ENCODE measurements at places on chromosomes 6 and 20.

GRCh38 chr6:86355271-86355670 lies 582.1 kb upstream of the HTR1E start:
- no peak for DNase-seq

DNA sequence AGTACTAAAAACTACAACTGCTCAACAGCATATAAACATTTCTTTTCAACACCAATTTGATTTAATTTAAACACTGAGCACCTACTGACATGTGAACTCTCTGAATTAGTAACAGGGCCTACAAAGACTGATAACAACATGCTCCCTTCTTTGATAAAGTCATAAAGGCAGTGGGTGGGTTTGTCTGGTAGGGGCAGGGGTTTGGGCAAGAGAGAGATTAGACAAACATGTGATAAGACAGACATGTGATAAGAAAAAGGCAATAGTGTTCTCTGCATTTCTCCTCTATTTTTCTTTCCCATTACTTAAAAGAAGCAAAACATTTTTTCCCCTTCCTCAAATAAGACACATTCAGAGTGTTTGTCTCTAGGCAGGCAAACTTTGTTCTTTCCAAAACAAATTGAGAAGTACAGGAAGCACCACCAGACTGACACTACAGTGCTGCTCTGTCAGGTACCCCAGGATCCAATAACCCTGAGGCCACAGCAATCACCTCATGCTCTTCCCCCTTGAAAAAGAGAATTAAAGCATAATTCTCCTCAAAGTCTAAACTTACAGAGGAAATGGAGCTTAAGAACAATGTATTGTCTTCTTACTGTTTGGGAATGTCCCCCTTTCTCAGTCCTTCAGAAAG lies 11.9 kb downstream of the C6orf52 start:
- DNase-seq: no peak

DNA sequence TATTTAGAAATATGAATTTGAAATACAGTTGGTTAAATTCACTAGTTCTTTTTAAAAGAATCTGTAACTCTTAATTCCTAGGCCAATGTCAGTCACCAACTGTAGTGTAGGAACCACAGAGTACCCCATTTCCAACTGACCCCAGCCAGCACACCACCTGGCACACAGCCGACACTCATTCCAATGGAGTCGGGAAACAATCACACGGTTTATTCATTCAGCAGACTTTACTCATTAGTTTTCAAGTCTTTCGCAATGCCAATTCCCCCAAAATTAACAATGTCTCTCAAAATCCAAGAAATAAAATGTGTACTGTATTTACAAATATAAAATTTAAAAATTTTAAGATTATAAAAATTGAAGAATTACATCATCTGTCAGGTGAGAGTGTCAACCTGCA lies 13.5 kb downstream of the ARG1 start:
- DNase-seq: no peak

GRCh38 chr6:15522427-15522826 lies 140.4 kb downstream of the DTNBP1 start:
- peak; percentile 52 for DNase-seq

- no peak for DNase-seq
These were observed 100.2 kb upstream of the KCNG1 start for GRCh38 chr20:51122931-51123658.

- DNase-seq: peak; percentile 19
These were observed 73.2 kb downstream of the QRSL1 start for GRCh38 chr6:106702451-106703110.

DNA sequence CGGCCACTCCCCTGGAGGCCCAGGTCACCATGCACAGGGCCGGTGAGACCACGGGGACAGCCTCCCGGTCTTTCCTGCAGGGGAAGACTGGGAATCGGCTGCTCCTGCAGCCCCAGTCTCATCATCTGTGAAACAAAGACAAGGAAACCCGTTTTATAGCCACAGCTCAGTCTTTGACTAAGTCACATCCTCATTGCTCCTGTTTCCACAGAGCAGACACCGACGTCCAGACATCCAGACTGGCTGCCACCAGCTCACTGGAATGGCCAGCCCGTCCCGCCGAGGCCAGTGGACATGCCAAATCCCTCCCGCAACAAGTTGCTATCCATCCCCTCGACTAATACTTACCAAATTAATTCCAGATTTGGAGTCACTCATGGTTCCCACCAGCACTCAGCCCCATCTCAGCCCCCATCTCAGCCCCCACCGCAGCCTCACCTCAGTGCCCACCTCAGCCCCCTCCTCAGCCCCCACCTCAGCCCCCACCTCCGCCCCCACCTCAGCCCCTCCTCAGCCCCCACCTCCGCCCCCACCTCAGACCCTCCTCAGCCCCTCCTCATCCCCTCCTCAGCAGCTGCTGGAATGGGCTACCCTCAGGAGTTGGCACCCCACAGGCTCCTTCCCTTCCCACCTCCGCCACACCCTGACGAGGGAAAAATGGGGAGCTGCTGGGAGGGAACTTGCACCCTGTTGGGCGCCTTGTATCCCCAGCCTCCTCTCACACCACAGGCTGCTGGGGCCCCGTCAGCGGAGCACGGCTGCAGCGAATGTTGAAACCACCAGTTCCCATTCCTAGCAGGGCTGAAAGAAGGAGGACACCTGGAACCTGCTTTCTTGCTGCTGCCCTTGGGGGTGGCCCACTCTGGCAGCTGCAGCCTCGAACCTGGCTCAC lies 48.7 kb downstream of the YTHDF1 start:
- DNase-seq: no peak

Data from common myeloid progenitor, CD34-positive (primary cell).